Fibroblast of the aortic adventitia (primary cell): ENCODE measurements at places on chromosomes 7 and 10. TPM values are rescaled to one million over a fixed set of nuclear protein-coding genes. Genes with fewer than 3 reads are reported as not detected.

DNA sequence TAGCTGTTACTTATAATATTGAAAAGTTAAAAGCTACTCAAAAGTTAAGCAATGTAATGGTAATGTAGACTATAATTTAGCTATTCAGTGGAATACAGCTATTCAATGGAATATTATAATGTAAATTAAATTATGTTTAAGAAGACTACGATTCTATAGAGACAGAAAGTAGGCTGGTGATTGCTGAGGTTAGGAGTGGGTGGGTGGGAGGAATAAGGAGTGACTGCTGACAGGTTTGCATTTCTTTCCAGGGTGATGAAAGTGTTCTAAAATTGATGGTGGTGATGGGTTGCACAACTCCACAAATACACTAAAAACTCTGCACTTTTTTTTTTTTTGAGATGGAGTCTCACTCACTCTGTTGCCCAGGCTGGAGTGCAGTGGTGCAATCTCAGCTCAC, 21.4 kb downstream of the DENND2A start:
- DNase-seq: no peak

GRCh38 chr7:45564485-45564884, 9.7 kb upstream of the ADCY1 start:
- DNase-seq: no peak

- no peak for DNase-seq
Measured at GRCh38 chr7:128963327-128963757, 25.6 kb downstream of the IRF5 start.

- DNase-seq: peak; percentile 25
Measured at GRCh38 chr10:119940487-119940886, 48.0 kb downstream of the SEC23IP start.

DNA sequence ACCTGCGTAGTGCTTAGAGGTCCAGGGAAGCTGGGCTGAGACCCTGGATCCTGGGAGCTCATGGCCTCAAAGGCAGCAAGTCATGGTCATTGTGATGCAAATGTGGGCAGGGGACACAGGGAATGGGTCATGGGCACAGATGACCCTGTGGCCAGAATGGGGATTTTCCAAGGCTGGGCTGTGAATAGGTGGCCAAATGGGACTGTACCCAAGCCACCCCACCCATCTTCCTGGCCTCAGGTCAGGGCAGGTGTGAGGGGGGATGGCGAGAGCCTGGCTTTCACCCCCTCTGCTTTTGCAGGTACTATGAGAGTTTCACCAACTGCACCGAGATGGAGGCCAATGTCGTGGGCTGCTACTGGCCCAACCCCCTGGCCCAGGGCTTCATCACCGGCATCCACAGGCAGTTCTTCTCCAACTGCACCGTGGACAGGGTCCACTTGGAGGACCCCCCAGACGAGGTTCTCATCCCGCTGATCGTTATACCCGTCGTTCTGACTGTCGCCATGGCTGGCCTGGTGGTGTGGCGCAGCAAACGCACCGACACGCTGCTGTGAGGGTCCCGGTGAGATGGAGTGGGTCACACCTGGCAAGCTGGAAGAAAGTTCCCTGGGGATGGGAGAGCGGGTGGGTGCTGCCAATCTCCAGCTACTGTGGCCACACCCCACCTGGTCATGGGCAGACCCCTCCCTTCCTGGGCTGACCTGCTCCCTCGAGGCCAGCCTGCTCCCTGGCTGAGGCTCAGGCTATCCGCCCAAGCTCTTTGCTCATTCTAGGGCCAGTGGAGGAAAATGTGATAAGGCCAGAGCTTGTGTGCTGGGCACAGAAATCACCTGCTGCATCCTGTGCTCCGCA, 25.5 kb downstream of the RAMP3 start:
- DNase-seq: no peak

DNA sequence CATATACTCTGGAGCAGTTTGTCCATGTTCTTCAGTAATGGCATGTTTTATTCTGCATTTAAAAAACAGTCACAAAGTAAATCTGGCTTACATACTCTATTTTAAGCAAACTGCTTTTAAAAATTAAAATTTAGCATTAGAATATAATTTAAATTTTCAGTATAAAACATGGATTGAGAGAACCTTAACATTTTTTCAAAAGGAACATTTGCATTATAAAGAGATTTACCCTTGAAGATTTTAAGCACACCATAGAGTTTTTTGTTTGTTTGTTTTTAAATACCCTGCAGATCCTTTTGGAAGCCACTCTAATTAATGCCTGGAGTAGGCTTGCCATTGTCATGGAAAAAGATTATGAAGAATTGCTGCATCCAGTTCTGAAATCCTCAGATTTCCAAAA, 70.4 kb downstream of the ZNRF2 start:
- no peak for DNase-seq

- peak; percentile 37 for DNase-seq
Measured at GRCh38 chr7:5429253-5429856, 5.7 kb upstream of the TNRC18 start.

DNA sequence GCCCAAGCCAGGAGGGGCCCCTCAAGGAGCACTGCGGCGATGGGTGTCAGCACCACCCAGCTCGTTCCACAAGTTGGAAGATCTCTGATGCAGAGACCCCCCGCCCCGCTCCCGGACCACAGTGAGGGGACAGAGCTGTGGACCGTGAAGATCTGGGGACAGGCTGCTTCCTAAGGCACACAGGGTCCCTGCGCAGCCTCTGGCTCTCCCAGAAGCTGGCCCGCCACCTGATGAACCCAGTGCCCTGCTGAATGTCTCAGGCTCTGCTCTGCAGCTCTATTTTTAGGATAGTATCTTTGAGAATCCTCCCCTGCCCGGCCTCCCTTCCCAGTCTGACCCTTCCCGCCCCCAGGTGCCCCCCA, 29.7 kb downstream of the GBX1 start:
- DNase-seq: no peak

- no peak for DNase-seq
Measured at GRCh38 chr7:37482505-37482904, 33.8 kb upstream of the ELMO1 start.

GRCh38 chr7:117963264-117964197, 90.3 kb upstream of the CTTNBP2 start:
- DNase-seq: no peak

DNA sequence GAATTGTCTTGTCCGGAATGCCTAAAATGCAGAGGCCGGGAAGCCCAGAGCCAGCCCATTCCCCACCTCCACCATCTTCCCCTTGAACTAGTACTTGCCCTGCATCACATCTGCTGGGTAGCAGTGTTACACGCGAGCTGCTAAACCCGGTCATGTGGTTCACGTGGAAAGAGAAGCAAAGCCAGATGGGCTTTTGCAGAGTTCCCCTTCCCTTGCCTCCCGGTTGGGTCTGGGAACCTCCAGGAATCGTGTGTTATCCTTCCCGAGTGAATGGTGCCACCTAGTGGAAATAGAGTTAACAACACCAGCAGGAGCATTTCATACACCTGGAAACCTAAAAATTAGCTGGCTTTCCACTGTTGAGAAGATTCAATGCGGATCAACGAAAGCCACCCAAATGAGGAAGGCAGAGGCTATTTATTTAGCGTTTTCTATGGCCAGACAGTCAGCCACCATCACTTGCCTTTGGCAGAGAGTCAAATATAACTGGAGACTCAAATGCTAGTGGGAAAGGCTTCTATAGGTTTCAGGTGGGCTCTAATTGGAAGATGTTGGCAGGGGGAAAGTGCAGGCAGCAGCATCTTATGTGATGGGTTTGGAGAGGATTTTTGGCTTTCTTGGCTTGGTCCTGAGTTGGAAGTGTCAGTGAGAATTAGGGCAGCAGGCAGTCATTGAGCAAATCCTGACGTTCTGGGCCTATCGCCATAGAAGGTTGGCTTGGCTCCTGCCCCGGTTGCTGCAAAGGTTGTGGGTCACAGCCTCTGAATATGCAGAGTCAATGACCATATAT, 12.9 kb upstream of the DENND2A start:
- DNase-seq: peak; percentile 89

DNA sequence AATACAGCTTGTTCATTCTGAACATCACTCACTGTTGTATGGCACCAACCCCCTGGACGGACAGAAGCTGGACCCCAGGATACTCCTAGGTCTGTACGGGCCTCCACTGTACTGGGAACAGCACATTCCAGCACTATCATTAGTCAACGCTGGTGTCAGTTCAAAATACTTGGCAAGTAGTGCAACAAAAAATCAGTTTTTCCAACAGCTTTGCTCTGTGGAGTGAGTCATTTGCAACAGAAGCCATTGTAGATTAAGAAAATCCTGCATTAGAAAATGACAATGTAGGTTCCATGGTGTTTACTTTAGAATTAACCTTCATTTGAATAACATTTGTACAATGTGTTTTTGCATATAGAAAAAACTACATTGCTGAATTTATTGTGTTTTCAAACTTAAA, 266.6 kb downstream of the HDAC9 start:
- DNase-seq: peak; percentile 89

DNA sequence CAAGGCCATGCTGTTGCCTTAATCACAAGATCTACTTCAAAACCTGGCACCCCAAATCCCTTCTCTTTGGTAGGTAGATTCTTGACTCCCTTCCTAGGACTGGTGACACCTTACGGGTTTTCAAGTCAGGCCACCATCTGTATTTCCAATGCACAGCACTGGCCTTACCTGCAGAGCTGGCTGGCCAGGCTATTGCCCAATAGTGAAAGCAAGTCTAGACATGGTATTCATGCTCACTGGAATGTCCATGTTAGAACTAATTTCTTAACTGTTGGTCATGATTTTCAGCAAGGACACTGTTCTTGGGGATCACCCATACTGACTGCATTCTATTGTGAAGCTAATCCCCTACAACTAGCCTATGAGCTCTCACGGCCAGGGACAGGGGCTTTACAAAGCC, 313.1 kb upstream of the RNF32 start:
- no peak for DNase-seq

- peak; percentile 77 for DNase-seq
Measured at GRCh38 chr10:49177391-49178355, 10.5 kb downstream of the TMEM273 start.

DNA sequence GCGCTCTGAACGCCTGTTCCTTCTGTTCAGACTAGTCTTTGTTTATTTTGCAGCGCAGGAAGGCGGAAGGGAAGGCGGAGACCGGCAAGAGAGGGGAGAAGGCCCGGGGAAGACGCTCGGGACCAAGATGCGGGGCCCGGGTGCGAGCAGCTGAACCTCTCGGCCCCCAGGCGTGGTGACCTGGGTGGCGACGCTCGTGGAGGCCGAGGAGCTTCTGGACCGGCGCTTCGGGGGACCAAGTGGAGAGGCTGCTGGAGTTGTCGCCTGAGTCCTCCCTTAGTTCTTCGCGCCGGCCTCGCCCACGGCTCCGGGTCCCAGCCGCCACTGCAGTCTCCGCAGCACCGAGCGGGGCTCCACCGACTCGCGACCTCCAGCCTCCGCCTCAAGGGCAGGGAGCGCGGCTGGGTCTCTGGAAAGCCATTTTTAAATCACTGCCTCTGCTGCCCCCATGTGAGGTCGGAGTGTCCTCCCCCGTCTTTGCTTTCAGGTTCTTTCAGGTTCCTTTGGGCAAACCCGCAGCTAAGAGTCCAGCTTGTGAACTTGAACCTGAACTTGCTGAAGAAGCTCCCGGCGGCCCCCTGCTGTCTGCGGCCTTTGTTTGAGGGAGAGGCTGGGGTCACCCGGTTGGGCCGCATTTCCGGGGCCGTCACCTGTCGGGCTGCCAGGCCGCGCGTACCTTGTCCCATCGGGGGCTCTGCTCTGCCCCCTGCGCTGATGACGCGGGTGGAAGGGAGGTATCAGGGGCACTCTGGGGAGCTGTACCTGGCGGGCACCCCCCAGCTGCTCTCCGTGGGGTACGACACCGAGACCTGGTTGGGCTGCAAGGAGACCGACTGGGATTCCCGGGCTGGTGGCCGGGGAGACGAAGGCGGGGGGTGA, 136.0 kb downstream of the KIF20B start:
- DNase-seq: peak; percentile 9

GRCh38 chr7:154859747-154860620, 142.9 kb downstream of the PAXIP1 start:
- no peak for DNase-seq

DNA sequence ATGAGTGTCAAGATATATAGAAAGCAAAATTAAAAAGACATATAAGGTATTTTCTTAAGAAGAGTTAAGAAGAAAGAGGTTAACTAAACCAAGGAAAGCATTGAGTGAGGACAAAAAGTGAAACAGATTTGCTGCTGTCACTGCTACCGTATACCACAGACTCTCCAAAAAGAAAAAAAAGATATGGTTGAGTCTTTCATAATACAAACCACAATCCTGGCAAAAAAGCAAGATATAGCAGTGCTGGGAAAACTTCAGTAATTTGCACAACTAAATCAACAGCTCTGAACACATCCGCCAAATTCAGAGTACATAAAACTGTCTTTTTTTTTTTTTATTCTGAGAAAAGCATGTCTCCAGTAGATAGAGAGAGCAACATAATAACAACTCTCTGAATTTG, 114.7 kb downstream of the ETV1 start:
- DNase-seq: peak; percentile 84

GRCh38 chr10:97904018-97904381, 54.4 kb downstream of the GOLGA7B start:
- no peak for DNase-seq

GRCh38 chr10:20276127-20276979, 460.1 kb downstream of the PLXDC2 start:
- no peak for DNase-seq

DNA sequence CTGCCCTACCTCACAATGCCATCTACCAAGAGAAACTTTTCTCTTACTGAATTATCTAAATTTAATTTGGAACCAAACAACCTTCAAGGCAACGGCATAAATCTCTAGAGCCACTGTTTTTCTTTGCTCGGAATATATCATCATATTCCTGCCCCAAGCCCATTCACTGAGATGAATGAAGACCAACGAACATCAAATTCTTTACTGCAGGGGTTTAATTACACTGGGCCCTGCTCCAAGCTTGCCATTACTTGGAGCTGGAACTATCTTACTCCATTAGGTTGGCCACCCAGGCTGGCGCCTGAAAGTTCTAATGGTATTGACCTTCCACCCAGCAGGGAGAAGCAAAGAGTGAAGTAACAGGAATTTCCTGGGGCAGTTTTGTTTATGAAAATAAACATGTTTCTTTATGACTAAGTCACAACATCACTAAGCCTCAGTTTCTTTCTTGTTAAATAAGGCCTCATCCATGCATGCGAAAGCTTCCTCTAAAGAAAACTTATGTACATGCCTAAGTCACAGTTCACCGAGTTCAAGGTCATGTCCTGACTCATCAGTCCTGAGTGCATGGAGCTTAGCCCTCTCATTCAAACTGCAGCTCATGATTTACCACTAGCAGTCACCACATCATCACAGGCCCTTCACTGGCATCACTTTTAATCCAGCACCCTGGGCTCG, 42.1 kb upstream of the ANAPC16 start:
- DNase-seq: no peak

The BEND7 gene
- total RNA-seq: 2.6 and 3.2 TPM in 2 replicates

The CRTAC1 gene
- not detected in 2 replicates for total RNA-seq

The APBB1IP gene
- total RNA-seq: 2.9 and 5.9 TPM in 2 replicates

The GDF2 gene
- total RNA-seq: not detected in 2 replicates

The C7orf33 gene
- not detected in 2 replicates for total RNA-seq

The ARMC3 gene
- 0.25 TPM in 1 of 2 replicates, not detected in the other for total RNA-seq

The AKR1C8 gene
- total RNA-seq: not detected in 2 replicates

The IFIT3 gene
- 23.1 and 88.3 TPM in 2 replicates for total RNA-seq

The GIMAP8 gene
- total RNA-seq: 0.09 and 0.16 TPM in 2 replicates

The MARCHF5 gene
- total RNA-seq: 13.5 and 14.0 TPM in 2 replicates

The CLCN1 gene
- 0.16 TPM in 1 of 2 replicates, not detected in the other for total RNA-seq
